ENCODE measurements at places on chromosomes 6 and 20.

DNA sequence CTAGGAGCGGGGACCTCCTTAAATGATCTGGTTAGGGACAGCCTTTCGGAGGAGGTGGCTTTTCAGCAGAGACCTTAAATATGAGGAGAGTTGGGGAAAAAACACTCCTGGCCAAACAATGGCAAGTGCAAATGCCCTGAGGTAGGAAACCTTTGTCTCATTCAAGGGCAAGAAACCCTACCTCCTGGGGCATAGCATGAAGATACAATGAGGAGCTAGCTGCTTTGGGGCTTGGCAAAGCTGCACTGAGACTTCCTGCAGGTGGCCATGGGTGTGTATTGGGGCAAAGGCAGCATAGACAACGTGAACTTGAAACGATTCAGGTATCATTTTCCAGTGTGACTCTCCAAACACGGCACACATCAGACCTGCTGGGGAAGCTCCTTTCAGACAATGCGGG lies 30.7 kb downstream of the PMEPA1 start:
- no peak for DNase-seq

DNA sequence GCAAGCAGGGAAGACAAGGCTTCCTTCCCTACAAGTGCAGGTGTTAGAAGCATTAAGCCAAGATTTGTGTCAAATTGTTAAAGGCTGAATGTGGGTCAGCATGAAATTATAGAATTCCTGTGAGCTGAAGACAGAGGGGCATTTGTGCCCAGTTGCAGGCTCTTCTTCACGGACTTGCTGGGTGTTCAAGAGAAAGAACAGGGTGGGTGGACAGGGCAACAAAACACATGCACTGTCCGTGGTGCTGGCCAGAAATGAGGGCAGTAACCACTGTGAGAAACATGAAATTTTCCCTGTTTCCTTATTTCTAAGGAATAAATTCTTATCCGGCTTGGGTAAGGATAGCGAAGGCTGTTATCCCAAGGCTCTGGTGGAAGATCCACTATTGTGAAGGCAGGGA lies 579.5 kb upstream of the HTR1E start:
- DNase-seq, result no peak

- no peak for DNase-seq
These were observed 80.6 kb upstream of the PREP start for GRCh38 chr6:105483492-105483891.

DNA sequence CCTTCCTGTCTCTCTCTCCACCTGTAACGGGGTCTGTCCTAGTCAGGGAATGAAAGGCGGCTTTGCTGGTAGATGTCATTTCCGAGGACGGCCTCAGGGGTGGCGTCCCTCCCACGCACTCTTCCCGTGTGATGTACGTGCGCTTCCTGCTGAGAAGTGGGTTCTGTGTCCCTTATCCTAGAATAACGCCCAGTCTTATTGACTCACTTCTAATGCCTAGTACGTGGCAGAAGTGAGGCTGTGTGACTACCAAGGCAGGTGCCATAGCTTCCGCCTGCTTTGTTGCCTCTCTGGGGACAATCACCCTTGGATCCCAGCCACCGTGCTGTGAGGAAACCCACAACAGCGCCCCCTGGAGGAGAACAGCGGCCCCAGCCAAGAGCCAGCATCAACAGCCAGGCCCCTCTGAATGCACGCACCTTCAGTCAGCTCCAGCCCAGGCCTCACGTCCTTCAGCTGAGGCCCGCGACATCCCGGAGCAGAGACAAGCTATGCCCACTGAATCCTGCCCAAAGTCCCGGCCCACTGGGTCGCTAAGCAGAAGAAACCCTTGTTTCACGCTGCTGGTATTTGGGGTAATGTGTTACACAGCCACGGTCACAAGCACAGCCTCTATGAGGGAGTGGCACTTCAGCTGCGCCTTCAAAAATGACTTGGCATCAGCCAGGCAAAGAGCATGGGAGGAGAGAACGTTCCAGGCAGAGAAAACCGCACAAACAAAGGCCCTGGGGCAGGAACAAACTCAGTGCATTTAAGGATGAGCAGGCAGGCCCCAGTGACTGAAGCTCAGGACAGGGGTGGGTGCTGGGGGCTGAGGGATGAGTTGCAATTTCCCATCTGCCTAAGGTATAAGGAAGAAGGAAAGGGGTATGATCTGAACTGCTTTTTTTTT lies 224.2 kb downstream of the NFATC2 start:
- DNase-seq, result peak; percentile 72

DNA sequence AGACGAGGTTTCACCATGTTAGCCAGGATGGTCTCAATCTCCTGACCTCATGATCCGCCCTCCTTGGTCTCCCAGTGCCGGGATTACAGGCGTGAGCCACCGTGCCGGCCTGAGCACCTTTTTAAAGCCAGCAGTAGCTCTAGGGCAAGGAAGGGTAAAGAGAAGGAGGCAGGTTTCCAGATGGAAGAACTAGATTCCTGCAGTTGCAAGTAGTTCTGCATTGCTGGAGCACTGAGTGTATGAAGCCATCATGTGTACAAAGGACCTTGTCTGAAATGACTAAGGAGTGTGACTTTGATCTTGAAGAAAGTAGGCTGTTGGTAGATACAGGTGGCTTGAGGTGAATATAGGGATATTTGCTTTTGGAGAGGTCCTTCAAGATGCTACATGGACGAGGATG lies 4.2 kb downstream of the OR2A4 start:
- DNase-seq, result no peak

DNA sequence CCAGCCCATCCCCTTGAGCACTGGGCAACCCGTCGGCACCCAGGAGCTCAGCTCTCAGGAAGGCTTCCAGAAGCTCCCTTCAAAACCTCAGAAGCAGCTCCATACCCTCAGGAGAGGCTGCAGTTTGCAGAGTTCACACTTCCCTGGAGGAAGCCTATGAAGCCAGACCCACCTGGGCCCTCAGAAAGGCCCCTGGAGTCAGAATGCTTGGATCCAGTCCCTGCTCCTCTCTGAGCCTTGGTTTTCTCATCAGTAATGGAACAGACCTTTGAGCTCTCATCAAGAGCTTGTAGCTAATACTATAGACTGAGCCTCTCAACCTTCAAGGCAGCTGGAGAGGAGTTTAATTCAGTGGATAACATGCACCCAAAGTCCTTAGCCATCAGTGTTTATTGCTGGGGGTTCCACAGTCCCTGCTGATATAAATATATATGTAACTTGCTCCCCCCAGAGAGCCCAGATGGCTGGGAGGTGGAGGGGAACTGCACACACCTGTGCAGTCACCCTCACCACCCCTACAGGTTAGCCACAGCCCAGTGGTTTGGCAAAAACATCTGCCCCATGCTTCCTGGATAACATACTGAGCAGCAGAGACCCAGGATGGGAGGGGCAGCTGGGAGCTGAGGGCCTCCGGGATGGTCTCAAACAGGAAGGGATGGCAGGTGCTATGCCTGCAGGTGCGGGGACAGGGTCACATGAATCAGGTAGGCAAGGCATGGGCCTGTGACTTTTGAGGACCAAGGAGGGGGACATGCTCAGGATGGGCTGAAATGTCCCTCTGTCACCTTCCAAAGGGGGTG lies 120.1 kb downstream of the SNX5 start:
- DNase-seq, result no peak

- no peak for DNase-seq
These were observed 56.9 kb downstream of the PHACTR2 start for GRCh38 chr6:143734641-143735063.

DNA sequence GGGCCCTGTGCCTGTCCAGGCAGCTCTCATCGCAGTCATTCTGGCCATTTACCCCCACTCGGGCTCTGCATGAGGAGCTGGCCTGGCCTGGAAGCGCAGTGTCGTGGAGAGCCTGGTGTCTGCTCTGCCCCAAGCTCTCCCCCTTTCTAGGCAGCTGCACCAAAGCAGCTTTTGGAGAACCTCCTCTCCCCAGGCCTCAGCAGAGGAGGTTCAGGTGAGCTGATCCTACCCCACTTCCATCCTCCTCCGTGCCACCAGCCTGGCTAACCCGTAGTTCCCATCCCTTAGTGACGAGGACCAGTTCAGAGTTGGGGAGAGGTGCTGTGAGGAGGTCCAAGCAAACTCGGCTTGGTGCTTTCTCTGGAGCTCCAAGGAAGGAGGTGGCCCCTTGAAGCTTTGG lies 30.5 kb upstream of the PHACTR3 start:
- no peak for DNase-seq

- DNase-seq, result no peak
These were observed 298.9 kb upstream of the BMP2 start for GRCh38 chr20:6468423-6469116.

GRCh38 chr20:49280463-49281058 lies 2.7 kb upstream of the ZNFX1 start:
- DNase-seq, result peak; percentile 9

DNA sequence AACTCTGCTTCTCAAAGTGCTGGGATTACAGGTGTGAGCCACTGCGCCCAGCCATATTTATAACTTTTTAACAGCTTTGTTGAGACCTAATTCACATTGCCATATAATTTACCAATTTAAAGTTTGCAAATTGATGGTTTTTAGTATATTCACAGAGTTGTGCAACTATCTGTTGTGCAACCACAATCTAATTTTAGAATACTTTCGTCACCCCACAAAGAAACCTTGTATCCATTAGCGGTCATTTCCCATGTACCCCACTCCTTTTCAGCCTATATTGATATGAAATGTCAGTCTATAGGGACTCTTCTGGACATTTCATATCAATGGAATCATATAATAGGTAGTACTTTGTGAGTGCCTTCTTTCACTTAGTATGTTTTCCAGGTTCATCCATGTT lies 55.8 kb downstream of the FOXO3 start:
- DNase-seq, result no peak

DNA sequence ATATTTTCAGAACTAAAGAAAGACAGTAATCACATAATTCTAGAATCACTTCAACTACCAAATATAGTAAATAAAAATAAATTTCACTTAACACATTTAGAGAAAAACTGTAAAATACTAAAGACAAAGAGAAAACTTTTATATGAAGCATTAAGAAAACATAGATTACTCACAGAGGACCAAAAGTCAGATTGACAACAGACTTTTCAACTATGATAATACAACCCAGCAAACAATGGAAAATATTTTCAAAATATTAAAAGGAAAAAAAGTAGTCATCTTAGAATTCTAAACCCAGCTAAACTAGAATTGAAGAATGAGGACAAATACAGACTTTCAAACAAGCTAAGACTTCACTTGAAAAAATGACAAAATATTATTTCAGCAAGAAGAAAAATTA lies 164.8 kb upstream of the ARID1B start:
- DNase-seq, result no peak

GRCh38 chr20:32072168-32072750 lies 20.2 kb downstream of the HCK start:
- DNase-seq, result no peak

DNA sequence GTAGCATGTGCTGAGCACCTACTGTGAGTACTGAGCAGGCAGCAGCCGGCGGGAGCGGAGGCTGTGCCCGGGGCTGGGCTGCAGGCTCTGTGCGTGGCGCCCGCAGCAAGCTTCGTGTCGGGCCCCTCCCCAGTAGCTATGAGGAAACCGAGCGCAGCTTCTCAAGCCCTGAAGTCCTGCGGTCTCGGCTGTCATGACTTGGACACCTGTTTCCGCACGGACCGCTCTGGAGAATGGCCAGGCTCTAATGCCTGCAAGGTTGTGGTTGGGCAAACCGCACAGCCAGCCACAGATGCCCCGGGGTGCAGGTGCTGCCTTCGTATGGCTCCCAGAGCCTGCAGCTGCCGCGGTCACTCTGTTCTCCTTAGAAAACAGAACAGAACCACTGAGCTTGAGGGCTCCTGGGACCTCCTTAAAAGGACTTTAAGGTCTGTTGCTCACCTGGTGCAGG lies 33.7 kb downstream of the PYGB start:
- no peak for DNase-seq

GRCh38 chr6:36685926-36686667 lies 7.6 kb downstream of the CDKN1A start:
- DNase-seq, result no peak

GRCh38 chr20:43306837-43307236 lies 117.1 kb upstream of the PTPRT start:
- DNase-seq, result no peak

DNA sequence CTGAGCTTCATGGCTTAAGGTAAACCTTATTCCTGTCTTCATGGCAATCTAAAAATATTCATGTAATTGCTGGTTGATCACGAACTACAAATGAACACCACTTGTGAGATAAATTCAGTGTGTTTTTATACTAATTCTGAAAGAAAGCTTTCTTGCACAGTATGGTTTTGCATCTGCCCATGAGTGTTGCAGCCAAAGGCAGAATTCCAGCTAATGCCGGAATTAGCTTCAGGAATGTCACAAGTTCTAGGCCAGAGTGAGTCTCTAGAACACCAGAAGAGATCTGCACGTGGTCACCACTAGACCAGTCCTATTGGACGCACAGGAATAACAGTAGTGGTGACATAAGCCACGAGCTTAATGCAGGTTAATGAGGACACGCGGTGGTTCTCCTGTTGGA lies 223.7 kb downstream of the CDH4 start:
- DNase-seq, result no peak

DNA sequence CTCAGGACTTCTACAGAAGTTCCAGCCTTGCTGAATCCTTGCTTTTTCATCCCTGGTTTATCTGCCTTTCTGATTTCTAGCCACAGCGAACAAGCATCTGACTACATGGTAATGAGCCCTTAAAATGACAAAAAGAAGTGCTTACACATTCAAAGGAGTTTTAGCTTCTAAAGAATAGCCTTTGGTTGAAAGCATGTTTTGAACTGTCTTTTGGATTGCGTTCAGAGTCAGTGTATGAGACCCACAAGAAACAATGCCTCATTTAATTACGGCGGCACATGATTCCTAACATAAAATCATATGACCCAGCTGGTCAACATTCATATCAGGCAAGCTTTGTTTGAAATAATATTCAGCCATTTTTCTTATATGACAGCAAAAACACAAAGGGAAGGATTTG lies 784.2 kb downstream of the KIF16B start:
- no peak for DNase-seq

DNA sequence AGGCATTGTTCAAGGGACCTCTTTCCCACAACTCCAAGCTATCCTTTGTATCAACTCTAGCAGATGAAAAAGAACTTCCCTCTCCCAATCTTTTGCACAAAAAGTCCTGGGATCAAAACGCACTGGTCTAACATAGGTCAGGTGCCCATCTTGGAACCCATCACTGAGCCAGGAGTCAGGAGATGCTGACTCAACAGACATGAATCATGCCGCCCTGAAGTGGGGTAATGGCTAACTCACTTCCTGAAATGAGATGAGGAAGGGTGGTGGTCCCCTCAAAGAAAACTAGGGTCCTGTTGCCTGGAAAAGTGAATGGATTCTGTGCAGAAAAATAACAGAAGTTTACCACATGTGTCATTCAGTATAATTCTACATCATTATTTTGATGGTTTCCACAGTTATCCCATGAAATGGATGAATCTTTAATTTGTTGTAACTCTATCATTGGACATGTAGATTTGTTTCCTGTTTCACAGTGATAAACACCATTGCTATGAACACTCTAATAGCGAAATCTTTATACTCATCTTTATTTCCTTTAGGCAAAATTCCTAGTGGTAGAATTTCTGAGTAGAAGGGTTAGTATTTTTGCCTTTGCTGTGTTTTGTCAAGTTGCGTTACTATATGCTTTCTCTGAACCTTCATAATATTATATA lies 151.3 kb downstream of the SLC16A10 start:
- DNase-seq, result no peak

DNA sequence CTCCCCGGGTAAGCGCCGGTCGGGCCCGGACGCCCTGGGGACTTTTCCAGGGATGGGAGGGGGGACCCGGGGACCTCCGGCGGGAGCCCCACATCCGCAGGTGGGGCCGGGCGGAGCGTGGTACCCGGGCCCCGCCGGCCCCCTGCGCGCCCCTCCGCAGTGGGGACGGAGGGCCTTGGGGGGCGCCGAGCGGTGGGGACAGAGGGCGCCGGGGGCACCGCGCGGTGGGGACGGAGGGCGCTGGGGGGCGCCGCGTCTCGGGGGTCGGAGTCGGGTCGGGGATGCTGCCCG lies 270 bp downstream of the PLEKHG1 start:
- no peak for DNase-seq

All from stimulated activated CD4-positive, alpha-beta T cell treated with anti-CD3 and anti-CD28 coated beads, Interleukin-1b, Interleukin-23, amount 100 ng/mL, for 48 hours (primary cell).